Suprapubic skin (tissue), 4 donors: ENCODE measurements at places on chromosomes 2 and 18. TPM values are rescaled to one million over a fixed set of nuclear protein-coding genes. Genes with fewer than 3 reads are reported as not detected.

DNA sequence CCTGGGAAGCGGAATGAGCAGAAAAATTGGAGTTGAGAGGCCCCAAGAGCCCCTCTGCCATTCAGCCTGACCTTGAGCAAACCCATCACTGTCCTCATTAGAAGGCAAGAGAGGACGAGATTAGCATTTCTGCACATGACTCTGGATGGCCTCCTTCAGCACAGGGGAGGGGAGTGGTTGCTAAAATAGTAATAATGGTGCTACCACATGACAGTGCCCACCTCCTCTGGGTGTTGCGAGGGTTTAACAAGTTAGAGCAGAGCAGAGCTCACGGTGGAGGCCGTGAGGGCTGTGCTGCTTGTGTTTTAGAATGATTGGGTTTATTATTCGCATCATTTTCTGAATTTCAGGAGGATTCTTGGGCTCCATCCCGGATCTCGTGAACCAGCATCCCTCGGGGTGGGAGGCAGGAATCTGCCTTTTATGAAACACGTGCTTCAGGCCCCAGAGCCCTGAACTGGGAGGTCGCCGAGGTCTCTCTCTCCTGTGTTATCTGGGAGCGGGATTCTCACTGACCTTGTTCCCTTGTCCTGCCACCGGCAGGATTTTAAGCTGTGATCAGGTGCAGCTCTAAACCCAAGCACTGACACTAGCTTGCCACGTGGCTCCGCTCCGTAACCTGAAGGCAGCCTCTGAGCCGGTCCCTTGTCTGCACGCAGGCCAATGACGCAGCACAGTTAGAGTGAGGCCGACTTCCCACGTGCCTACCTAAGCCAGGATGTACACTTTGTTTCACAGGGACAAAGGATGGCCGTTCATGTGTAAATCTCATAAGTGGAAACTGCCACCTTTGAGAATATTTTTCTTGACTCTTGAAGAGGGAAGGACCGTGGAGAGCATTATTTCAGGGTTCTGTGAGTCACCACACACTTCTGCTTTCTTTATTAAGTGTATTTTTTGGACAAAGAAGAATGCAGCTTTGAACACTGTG, 142.3 kb downstream of the ACOXL start:
- H3K4me3 ChIP-seq, result no peak overlapping the region
- H3K27me3 ChIP-seq, result peaks cover 8% of the 10 kb centered on the region
- H3K4me1 ChIP-seq, result no peaks in the 10 kb centered on the region
- no peak overlapping the region for H3K27ac ChIP-seq
- no peak for DNase-seq

DNA sequence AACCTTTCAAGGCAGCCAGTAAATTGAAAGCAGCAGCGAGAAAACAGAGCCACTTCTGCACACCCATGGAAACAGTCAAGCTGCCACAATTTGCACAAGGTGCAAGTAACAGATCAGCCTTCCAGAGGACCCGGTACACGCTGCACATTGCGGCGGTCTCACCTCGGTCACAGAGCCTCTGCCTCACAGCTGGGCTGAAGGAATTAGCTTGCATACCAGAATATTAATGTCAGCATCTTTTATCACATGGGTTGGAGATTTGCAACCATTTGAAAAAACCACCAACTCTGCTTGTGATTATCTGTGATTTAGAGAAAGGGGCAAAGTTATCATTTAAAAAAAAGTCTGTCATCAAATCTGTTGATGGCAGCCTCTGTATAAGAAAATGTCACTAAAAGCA, 330.5 kb upstream of the TCF4 start:
- no peaks in the 10 kb centered on the region for H3K27me3 ChIP-seq
- H3K36me3 ChIP-seq, result no peaks in the 10 kb centered on the region
- no peaks in the 10 kb centered on the region for H3K4me1 ChIP-seq
- no peak overlapping the region for H3K27ac ChIP-seq

DNA sequence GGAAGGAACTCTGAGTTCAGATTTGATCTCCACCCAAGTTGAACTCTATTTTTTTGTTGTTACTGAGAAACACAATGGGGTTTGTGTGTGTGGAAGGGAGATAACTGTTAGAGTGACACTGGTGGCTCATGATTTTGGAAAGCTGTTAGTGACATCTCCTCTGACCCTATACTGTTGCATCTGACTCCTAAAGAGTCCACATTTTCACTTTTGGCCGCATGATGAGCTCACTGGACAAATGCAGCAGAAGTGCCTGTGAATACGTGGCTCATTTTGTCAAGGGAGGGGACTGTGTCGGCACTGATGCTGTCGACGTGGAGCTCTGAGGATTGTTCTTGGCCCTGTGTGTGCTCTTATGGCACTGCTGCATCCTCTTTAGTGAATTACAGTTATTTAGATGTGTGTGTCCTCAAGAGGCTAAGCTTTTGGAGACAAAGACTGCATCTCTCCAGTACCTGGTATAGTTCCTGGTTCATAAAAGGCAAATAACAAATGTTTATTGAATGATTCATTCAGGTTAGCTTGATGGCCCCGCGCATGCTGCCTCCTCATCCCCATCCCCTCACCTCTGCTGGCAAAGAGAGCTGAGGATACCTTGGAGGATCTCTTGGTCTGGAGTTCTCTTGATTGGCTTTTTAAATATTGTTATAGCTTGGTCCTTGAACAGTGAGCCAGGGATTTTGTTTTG, 135.4 kb downstream of the PHLPP1 start:
- DNase-seq, result no peak
- peaks cover 4% of the 10 kb centered on the region for H3K4me1 ChIP-seq
- no peak overlapping the region for H3K4me3 ChIP-seq
- no peaks in the 10 kb centered on the region for H3K27me3 ChIP-seq
- H3K36me3 ChIP-seq, result no peaks in the 10 kb centered on the region
- H3K27ac ChIP-seq, result peak overlapping the region; percentile 14

DNA sequence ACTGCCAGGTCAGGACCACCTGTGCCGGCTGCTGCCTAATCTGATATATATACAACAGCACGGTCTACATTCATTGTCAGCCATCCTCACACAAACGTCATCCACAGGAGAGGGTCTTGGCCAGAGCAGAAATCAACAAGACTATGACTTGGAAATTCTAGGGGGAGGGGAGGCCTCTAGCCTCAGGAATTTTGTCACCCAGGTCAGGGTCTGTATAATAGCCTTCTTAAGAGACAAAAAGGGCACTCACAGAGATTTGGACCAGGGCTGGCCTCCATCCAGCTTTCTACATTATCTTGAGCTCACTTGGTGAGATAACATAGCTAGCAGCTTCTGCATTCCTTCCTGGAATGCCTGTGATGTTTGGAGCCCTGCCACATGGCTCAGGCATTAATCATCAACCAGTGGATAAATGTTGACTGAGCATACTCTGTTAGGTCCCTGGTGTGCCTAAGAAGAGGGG, 50.4 kb upstream of the CTIF start:
- no peaks in the 10 kb centered on the region for H3K36me3 ChIP-seq
- H3K4me1 ChIP-seq, result peaks cover under 1% of the 10 kb centered on the region
- no peak overlapping the region for H3K4me3 ChIP-seq
- no peaks in the 10 kb centered on the region for H3K27me3 ChIP-seq
- DNase-seq, result no peak

DNA sequence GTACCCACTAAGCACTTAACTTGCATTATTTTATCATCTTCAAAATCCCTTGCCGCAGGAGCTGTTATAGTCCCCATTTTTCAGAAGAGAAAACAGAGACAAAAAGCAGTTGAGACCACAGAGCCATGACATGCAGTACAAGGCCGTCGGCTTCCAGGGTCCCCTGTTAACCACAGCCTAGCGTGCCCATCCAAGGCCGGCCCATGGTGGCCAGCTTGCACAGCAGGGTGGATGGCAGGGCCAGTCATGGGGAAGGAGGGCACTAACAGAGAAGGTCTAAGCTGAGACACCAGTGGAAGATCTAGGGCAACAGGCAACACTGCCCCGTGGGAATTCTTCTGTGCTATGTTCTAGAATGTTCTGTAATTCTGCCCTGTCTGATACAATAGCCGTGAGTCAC, 192.6 kb upstream of the ID2 start:
- no peak overlapping the region for H3K4me3 ChIP-seq
- DNase-seq, result peak; percentile 63
- H3K36me3 ChIP-seq, result no peaks in the 10 kb centered on the region
- peaks cover 33% of the 10 kb centered on the region for H3K4me1 ChIP-seq

DNA sequence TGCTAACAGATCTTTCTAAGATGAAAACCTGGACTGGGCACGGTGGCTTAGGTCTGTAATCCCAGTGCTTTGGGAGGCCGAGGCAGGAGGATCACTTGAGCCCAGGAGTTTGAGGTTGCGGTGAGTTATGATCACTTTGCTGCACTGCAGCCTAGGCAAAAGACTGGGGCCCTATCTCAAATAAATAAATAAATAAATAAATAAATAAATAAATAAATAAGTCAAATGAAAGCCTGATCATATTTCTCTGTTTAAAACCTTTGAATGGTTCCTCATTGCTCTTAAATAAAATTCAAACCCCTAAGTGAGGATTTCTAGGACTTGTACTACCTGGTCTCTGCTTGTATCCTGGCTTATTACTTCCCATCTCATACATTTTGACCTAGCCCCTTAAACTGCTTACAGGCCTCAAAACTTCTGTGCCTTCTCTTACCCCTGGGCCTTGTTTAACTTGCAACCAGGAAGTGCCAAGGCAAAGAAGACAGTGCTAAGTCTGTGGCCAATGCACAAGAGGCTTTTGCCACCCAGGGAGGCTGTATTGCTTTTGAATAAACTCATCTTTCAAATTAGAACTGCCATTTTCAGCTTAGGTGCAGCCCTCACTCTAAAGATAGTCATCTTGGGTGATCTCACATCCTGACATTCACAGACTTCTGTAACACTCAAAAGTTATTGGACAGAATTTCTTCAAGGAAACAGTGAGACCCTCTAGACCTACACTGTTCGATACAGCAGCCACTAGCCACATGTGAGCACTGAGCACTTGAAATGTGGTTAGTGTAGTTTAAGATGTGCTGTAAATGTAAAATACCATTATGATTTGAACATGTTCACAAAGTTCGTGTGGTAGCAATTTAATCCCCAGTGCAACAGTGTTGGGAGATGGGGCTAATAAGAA, 73.7 kb downstream of the POLE4 start:
- H3K4me3 ChIP-seq, result no peak overlapping the region
- H3K27me3 ChIP-seq, result no peaks in the 10 kb centered on the region
- H3K4me1 ChIP-seq, result no peaks in the 10 kb centered on the region
- no peak overlapping the region for H3K27ac ChIP-seq
- H3K36me3 ChIP-seq, result no peaks in the 10 kb centered on the region
- no peak for DNase-seq

GRCh38 chr18:26745288-26746181, 120.0 kb downstream of the AQP4 start:
- H3K27ac ChIP-seq, result peak overlapping the region; percentile 26
- no peaks in the 10 kb centered on the region for H3K36me3 ChIP-seq
- H3K27me3 ChIP-seq, result no peaks in the 10 kb centered on the region
- H3K4me1 ChIP-seq, result peaks cover 19% of the 10 kb centered on the region
- H3K4me3 ChIP-seq, result no peak overlapping the region

GRCh38 chr18:50397023-50397422, 22.2 kb downstream of the SKA1 start:
- no peak for DNase-seq
- H3K36me3 ChIP-seq, result no peaks in the 10 kb centered on the region
- H3K27me3 ChIP-seq, result peaks cover 14% of the 10 kb centered on the region
- H3K4me1 ChIP-seq, result peaks cover 4% of the 10 kb centered on the region

GRCh38 chr18:23283916-23284430, 148.7 kb downstream of the CABLES1 start:
- no peaks in the 10 kb centered on the region for H3K36me3 ChIP-seq
- H3K27ac ChIP-seq, result no peak overlapping the region
- no peak for DNase-seq
- no peak overlapping the region for H3K4me3 ChIP-seq
- no peaks in the 10 kb centered on the region for H3K27me3 ChIP-seq

- H3K36me3 ChIP-seq, result no peaks in the 10 kb centered on the region
- DNase-seq, result no peak
- no peak overlapping the region for H3K27ac ChIP-seq
- H3K4me3 ChIP-seq, result no peak overlapping the region
These were observed 96.4 kb upstream of the LDAH start for GRCh38 chr2:20919297-20919800.

- DNase-seq, result no peak
- no peaks in the 10 kb centered on the region for H3K36me3 ChIP-seq
- H3K27ac ChIP-seq, result no peak overlapping the region
- no peaks in the 10 kb centered on the region for H3K27me3 ChIP-seq
These were observed 3.1 kb downstream of the DNAH6 start for GRCh38 chr2:84519332-84519957.

DNA sequence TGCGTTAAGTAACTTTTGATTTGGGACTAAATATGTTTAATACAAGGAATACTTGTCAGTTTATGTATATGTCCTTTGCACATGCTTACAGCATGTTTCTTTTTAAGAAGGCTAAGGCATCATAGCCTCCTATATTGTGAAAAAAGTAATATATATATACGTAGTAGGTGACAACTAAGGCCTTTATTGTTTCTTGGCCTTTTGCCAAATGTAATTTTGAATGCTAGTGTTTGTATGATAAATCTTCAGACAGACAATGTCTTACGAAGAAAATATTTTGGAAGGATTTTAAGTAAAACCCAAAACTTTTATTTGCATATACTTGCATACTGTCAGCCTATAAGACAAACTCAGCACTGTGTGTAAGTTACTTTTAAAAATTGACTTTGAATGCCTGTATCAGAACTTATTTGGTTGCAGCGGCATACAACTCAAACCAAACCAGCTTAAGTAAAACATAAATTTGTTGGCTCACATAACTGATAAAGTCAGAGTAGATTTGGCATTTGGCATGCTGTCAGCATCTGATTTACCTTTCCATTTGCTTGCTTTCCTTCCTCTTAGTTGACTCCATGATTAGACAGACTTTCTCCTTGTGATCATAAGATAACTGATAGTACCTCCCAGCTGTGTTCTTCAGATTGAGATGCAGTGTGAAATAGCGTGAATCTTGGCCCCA, 24.4 kb downstream of the UBE2E3 start:
- DNase-seq, result no peak
- H3K36me3 ChIP-seq, result no peaks in the 10 kb centered on the region
- no peak overlapping the region for H3K27ac ChIP-seq

GRCh38 chr2:196137271-196137670, 34.1 kb downstream of the STK17B start:
- H3K4me1 ChIP-seq, result no peaks in the 10 kb centered on the region
- no peak for DNase-seq
- H3K4me3 ChIP-seq, result no peak overlapping the region

DNA sequence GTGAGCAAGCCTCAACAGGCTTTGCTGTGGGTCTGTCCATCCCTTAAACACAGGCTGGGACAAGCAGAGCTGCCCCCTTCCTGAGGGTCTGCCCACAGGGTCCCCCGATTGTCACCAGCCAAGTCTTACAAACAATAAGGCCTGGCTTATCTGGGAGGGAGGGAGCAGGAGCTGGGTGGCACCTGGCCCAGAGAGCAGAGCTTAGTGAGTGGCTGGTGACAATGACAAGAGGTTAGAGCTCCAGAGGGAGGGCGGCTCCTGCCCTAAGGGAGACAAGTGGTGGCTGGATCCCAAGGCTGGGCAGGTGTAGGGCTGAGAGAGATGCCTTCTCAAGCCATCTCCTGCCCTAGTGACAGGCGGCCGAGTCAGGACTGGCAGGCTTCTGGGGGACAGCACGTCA, 125.5 kb downstream of the KLHL29 start:
- no peaks in the 10 kb centered on the region for H3K36me3 ChIP-seq
- H3K27ac ChIP-seq, result no peak overlapping the region
- H3K4me3 ChIP-seq, result no peak overlapping the region
- no peak for DNase-seq
- peaks cover 19% of the 10 kb centered on the region for H3K4me1 ChIP-seq

GRCh38 chr18:12256951-12257350, 2.8 kb downstream of the CIDEA start:
- no peaks in the 10 kb centered on the region for H3K36me3 ChIP-seq
- H3K27ac ChIP-seq, result peak overlapping the region; percentile 81
- H3K27me3 ChIP-seq, result peaks cover 28% of the 10 kb centered on the region

Gene HPCAL1
- 32.7 TPM for total RNA-seq

Gene UGT1A3
- total RNA-seq, result 0.98 TPM

Gene CYP27C1
- total RNA-seq, result 12.7 TPM

Gene G6PC2
- total RNA-seq, result not detected

Gene B3GNT7
- total RNA-seq, result 1.5 TPM

Gene TFCP2L1
- total RNA-seq, result 64.1 TPM

Gene TUBB8B
- not detected for total RNA-seq

Gene BIN1
- 8.9 TPM for total RNA-seq

Gene TRIB2
- total RNA-seq, result 47.1 TPM
